ENCODE measurements at places on chromosomes 3 and 15. TPM values are rescaled to one million over a fixed set of nuclear protein-coding genes. Genes with fewer than 3 reads are reported as not detected.

- H3K36me3 ChIP-seq, result no peaks in the 10 kb centered on the region
- H3K4me3 ChIP-seq, result no peak overlapping the region
- no peak overlapping the region for H3K27ac ChIP-seq
Measured at GRCh38 chr3:46663591-46664135, 29.8 kb downstream of the ALS2CL start.

- DNase-seq, result no peak
- H3K4me3 ChIP-seq, result no peak overlapping the region
- H3K27me3 ChIP-seq, result no peaks in the 10 kb centered on the region
- no peaks in the 10 kb centered on the region for H3K4me1 ChIP-seq
- no peak overlapping the region for H3K27ac ChIP-seq
Measured at GRCh38 chr3:159914426-159914825, 74.2 kb upstream of the IL12A start.

ARGFX gene
- not detected for total RNA-seq

DNA sequence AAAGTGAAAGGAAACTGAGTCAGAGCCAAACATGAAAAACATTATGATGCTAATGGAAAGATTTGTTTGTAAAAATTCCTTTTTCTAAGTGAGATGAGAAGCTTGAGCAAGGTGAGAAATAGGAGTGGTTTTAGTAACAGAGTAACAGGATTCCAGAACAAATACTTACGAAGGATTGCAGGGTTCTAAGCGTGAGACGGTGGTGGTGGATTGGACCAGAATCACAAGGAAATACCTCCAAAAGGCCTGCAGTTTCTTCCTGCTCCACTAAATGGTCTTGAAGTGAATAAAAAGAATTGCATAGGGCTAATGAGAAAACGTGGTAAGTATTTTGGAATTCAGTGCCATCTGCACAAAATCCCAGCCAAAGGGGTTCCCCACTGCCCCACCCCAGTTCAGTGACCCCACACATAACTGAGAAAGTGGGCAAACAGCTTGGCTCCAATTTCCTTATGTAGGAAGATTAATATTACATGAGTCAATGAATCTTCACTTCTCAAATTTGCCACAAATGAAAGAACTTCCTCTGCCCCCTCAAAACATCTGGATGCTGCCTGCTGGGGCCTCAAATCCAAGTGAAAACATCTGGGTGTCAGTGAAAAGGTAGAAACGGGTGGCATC, 283.8 kb upstream of the NR2F2 start:
- DNase-seq, result no peak
- peaks cover 5% of the 10 kb centered on the region for H3K4me1 ChIP-seq
- H3K27me3 ChIP-seq, result peaks cover 7% of the 10 kb centered on the region
- H3K4me3 ChIP-seq, result no peak overlapping the region

C3orf22 gene
- total RNA-seq, result not detected

GRCh38 chr3:183108001-183108449, 8.7 kb upstream of the MCCC1 start:
- H3K36me3 ChIP-seq, result no peaks in the 10 kb centered on the region
- H3K27ac ChIP-seq, result no peak overlapping the region
- no peak for DNase-seq
- H3K27me3 ChIP-seq, result no peaks in the 10 kb centered on the region
- H3K4me1 ChIP-seq, result peaks cover 8% of the 10 kb centered on the region
- H3K4me3 ChIP-seq, result no peak overlapping the region

MOBP gene
- 1.3 TPM for total RNA-seq

DNA sequence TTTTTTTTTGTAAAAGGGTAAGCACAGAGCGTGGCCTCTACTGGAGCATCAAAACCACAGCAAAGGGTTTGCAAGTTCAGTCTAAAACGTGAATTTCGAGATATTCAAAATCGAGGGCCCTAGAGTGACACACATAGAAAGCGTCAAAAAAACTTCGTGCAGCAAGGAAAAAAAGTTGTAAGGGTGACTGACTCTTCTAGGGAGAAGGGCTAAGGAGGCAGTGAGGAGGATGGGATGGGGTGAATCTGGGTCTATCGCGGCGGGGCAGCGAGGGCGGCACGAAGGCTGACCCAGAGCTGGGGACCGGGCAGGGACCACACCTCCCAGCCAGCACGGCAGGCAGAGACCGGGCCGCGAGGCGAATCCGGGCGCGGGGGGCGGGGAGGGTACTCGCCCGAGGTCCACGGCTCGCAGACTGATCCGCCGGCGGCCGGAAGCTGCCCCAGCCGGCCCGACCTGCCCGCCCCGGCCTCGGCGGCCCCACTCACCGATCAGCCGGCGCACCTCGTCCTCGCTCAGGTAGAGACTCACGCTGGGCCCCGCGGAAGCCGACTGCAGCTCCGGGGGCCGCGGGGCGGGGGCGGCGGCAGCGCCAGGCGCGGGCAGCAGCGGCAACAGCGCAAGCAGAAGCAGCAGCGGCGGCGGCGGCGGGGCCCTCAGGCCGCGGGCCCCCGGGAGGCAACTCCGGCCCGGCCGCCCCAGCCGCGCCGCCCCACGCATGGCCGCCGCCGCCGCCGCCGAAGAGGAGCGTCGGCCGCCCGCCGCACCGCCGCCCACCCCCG, 533 bp downstream of the RYK start:
- H3K36me3 ChIP-seq, result no peaks in the 10 kb centered on the region
- no peaks in the 10 kb centered on the region for H3K27me3 ChIP-seq
- peak overlapping the region; percentile 78 for H3K4me3 ChIP-seq
- DNase-seq, result peak; percentile 76
- H3K27ac ChIP-seq, result peak overlapping the region; percentile 90

GRCh38 chr3:46010519-46011113, 15.0 kb upstream of the FYCO1 start:
- H3K36me3 ChIP-seq, result no peaks in the 10 kb centered on the region
- H3K27me3 ChIP-seq, result no peaks in the 10 kb centered on the region
- H3K27ac ChIP-seq, result no peak overlapping the region
- DNase-seq, result no peak

DNA sequence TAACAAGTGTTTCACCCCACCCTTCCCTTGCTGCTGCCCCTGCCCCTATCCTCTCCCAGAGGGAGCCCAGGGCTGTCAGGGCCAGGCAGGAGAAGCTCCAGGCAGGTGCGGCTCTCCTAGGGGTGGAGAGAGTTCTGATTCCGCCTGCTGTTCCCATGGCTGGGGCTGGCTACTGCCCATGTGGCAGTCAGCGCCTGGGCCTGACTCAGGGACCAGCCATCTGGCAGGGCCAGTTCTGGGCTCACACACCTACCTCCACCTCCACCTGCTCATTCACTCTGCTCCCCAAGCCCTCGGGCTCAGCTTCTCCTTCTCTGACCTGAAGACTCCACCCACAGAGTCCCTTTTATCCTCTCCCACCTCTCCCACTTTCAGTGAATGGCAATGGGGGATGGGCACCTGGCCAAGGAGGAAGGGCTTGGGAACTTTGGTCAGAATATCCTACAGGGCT, 23.4 kb downstream of the AMOTL2 start:
- peak overlapping the region; percentile 10 for H3K27ac ChIP-seq
- no peak overlapping the region for H3K4me3 ChIP-seq
- H3K27me3 ChIP-seq, result no peaks in the 10 kb centered on the region
- DNase-seq, result no peak

DNA sequence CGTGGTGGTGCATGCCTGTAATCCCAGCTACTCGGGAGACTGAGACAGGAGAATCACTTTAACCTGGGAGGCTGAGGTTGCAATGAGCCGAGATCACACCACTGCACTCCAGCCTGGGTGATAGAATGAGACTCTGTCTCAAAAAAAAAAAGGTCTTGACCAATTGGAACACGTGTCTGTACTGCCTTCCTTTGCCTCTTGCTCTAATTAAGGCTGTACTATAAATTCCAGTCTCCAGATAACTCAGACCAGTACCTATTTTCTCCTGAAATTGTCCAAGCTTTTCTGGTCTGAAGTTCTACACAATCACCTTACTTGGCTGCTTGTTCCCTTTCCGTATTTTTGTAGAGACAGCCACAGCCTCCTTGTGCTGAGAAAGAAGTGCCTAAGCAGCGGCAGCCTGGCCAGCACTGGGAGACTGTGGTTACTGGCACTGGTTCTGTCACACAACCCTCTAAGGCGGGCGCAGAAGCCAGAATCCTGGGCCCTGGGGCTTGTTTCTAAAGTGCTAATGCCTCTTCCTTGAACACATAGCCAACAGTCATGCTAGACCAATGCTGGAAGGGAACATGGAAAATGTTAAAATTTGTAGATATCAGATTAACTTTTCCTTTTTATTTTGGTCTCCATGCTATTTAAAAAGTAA, 6.2 kb upstream of the CEP70 start:
- DNase-seq, result no peak
- no peaks in the 10 kb centered on the region for H3K27me3 ChIP-seq
- no peak overlapping the region for H3K4me3 ChIP-seq
- no peak overlapping the region for H3K27ac ChIP-seq

DNA sequence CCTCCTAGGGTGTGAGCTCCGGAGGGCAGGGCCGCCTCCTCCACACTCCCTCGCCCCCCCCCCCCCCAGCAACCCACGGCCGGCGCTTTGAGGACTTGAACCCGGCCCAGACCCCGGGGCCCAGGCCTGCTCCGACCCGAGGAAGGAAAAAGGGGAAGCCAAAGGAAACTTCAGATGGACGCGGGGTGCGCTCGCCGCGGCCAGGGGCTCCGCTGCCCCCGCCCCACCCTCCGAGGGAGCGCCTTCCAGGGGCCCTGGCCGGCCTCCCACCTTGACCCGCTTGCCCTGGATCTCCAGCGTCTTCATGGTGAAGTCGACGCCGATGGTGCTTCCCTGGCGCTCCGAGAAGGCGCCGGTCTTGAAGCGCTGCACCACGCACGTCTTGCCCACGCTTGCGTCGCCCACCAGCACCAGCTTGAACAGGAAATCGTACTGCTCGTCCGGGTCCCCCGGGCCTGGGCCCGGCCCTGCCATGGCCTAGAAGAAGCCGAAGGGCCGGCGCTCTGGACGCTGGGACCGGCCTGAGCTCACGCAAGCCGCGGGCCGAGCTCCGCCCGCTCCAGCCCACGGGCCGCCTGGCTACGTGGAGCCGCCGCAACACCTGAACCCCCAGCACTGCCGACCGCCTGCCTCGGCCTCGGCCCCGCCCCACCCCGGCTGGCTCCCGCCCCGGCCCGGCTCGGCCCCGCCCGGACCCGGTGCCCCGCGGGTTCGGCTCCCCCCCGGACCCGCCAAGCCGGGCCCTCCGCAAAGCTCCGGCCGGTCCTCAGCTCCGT, 400 bp downstream of the RAB43 start:
- DNase-seq, result peak; percentile 19
- peak overlapping the region; percentile 98 for H3K27ac ChIP-seq
- no peaks in the 10 kb centered on the region for H3K27me3 ChIP-seq
- no peaks in the 10 kb centered on the region for H3K36me3 ChIP-seq
- peaks cover 57% of the 10 kb centered on the region for H3K4me1 ChIP-seq
